Esophagus muscularis mucosa (tissue), 4 donors: ENCODE measurements at places on chromosomes 2 and 18.

DNA sequence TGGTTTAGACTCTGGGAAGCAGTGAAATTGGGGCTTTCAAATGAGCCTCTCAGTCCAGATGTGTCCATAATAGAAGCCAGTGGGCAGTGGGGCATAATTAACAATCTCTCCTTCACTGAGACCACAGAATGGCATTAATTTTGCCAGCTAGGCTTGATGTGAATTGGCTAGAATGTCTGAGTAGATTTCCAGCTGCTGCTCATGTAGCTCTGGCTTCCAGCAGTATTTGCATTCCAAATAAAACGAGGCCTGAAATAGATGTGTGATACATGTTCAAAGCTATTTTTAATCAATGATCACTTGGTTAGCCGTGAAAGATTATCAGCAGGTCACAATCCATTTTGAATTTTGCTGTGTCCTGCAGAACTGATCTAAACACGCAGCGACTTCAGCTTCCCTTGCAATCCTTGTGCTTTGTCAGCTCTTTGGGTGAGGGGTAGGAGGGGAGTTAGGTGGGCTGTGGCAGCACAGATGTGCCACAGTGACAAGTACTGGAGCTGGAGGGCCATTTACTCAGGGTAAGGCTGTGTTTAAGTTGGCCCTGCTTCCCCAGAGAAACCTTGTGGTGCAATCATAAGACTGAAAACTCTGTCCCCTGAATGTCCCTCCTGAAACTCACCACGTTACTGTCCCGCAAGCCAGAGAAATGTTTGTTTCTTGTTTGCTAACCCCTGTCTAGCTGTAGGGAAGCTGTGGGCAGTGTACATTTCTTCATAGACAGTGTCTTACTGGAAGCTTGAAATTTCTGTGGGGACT is 56.9 kb upstream of the TMEM178A start:
- DNase-seq = no peak

DNA sequence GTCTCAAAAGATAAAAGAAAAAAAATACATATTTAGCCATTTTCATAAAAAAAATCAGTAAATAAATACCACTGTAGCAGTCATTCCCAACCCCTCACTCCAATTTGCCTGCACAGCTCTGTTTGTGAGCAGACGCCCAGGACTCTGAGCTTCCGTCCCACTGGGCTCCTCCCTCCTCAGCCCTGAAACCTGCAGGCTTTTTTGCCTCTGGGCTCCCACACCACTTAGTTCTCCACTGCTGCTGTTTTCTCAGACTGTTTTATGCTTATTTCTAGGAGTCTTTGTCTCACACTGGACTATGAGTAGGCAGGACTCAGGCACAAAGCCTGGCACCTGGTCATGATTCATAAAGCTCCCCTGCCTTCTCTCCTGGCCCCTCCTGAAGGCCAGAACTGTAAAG is 6.1 kb upstream of the CXCR1 start:
- no peak for DNase-seq

DNA sequence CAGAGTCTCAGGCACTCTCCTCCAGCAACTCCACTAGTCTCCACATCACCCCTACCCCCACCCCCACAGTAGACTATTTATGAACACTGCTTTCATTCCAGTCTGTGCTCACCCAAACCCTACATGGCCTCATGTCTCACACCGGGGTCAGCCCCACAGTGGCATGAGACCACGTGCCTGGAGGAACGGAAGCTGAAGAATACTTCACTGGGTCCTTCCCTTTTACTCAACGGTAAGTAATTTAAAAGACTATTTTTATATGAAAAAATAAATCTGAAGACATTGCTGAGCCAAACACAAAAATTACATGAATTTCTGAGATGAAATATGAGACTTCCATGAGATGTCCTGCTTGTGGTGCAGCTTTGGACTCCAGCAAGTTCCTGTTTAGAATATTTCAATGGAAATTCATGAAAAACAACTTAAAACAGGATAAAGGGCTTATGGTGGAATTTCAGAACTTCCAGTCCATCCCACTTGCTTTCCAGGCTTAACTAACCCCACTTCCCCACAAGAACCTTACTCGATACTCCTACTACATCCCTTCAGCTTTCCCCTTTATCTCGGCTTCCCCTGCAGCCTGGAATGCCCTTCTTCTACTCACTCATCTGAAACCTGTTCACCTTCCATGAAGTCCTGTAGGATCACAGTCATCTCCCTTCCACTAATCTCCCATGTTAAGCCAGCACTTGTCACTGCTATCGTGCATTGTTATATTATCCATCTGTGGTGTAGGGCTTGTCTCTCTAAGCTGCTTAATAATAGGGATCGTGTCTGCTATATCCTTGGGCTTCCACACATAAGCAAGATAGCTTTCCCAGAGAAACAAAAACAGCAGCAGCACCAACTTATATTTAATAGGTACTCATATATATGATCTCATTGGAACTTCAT is 47.9 kb downstream of the SLC14A1 start:
- no peak for DNase-seq

DNA sequence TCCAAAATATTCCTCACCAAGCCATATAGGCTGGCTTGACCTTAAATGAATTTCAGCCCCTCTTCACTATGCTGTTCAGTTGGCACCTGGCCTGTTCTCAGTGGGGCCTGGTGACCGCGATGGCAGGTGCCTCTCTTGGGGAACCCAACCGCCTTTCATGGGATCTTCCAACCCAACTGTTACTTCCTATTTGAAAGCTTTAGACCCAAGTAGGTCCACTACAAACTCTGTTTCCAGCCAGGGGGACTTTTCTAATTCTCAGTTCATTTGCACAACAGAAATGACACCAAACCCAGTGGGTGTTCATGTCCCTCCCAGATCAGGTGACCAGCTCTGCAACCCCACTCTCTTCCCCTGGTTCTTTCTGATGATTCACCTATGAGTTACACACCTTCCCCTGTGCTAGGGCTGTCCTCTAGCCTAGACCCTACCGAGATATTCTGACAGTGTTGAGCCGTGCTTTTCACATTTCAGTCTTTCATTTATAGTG is 35.6 kb upstream of the NDUFV2 start:
- no peak for DNase-seq

- DNase-seq = no peak
These were observed 75.9 kb downstream of the DNMT3A start for GRCh38 chr2:25265802-25266201.

DNA sequence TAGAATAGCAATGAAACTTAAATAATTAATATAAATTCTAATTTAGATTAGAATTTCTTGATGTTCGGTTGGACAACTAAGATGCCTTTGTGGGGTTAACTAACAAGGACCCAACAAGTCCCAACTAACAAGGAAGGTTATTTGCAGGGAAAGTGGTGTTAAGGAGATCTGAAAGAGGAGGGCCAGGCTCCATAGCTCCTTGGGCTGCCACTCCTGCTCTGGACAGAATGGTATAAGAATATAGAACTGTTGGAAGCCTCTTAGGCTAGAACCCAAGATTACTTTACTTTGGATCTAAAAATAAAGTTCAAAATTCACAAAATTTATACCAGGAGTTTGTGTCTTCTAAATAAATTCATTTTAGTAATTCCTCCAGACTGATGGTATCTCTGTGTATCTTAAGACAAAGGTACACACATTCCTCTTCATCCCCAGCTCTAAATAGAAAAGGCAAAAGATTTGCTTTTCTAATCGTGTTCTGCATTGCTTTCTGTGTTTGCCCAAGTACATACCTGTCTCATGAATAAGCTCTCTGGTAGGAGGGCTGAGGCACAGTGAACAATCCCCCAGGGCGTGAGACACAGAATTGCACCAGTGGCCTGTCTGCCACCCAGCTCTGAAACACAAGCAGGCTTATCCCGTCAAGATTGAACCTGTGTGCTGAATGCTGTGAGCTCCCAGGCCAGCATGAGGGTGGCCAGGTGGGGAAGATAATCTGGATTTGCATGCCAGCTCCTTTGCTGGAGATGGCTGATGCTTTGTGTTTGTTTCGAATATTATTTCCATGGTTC is 176.0 kb downstream of the ACKR3 start:
- DNase-seq = no peak

- no peak for DNase-seq
These were observed 74.7 kb downstream of the ITSN2 start for GRCh38 chr2:24285484-24286152.

GRCh38 chr18:3604498-3605408 is 154.8 kb downstream of the TGIF1 start:
- no peak for DNase-seq

- no peak for DNase-seq
These were observed 434.4 kb upstream of the ETAA1 start for GRCh38 chr2:66962716-66963115.

DNA sequence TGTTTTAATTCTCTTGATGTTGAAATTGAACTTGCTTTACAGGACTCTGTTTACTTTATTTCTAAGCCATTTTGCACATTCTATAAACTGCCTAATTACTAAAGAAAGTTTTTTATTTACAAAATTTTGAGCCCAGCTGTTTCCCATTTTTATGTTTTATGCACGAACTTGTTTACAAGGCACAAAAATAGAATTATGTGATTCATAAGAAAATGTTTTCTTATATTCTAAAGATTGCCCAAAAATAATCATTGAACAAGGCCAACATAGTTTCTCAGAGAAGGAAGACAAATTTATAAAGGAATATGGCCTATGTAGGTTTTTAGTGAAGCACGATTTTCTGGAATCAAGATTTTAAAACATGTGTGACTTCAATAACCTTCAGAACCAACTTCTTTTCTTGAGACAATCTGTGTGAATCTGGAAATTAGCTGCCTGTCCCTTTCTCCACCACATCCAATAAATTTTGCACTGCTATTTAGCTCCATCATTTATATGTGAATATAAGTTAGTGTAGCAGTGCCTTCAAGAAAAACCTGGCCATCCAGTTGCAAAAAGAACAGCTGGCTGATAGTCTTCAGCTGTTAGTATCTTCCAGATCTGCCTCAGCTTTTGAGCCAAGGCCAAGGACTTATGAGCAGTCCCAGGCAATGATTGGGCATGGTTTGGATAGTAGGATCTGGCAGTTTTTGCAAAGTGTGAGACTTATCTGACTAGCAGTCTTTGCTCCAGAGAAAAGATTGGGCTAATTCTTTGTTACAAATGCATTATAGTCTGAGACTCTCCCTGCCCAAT is 253.2 kb upstream of the COL3A1 start:
- no peak for DNase-seq

DNA sequence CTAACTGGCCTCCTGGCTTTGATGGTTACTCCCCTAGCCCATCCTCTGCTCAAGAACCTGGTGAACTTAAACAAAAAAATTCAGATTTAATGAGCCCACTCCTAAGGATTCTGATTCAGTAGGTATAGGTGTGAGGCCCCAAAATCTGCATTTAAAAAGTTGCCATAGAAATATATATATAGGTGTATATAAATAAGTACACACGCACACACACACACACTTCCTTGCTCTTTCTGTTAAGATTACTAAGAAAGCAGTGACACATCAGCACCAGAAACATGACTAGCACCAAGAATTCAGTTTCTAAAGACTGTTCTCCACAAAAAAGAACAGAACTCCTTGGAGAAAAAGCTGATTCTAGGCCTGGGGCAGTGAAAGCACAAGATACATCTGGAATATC is 17.8 kb downstream of the EML6 start:
- DNase-seq = no peak

GRCh38 chr2:209613649-209614305 is 157.9 kb upstream of the UNC80 start:
- no peak for DNase-seq

DNA sequence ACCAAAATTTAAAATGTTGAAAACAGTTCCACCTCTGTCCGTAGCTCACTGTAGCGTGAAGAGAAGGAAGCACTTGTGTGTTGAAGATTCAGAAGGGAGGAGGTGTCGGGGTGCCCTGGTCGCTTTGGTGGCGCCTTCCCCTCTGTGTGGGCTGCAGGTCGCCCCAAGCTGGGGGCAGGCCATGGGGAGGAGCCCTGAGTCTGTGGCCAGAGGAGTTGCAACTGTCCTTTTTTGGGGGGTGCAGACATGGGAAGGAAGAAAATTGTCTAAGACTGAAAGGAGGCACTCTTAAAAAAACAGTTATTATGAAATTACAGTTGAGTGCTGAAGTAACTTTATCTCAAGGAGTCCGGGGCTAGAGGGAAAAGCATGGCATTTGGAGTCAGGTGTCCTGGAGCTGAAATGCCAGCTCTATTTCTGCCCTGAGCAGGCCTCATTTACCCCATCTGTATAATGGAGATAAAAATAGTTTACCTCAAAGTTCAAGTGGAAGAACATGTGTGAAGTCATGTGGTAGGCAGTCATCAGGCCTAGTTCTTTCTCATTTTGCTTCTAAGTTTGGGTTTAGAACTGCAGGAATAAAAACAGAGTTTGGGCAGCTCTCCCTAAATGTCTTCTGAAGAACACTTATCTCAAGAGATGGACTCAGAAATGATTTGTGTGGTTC is 82.1 kb downstream of the RNF144A start:
- DNase-seq = no peak

DNA sequence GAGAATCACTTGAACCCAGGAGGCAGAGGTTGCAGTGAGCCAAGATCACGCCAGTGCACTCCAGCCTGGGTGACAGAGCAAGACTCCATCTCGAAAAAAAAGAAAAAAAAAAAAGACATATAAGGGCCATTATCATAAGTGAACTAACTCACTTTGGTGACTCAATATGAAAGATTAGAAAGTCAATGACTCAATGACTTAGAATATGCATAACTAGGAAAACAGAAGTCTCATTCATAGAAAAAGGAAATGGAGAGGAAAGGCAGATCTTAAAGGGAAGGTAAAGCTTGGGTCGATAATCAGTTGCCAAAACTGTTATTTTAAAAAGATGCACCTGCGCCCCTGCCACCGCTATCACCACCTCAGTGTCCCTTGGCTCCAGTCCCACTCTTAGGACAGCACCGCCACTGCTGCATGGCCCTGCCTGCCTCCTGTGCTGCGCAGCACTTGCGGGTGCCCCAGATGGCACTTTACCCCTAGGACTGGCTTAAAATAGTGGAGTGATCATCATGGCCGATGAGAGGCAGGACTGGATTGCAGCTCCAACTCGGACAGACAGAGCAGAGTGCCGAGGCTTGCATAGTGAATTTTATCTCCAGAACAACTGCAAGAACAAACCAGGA is 54.7 kb downstream of the INO80D start:
- DNase-seq = no peak

DNA sequence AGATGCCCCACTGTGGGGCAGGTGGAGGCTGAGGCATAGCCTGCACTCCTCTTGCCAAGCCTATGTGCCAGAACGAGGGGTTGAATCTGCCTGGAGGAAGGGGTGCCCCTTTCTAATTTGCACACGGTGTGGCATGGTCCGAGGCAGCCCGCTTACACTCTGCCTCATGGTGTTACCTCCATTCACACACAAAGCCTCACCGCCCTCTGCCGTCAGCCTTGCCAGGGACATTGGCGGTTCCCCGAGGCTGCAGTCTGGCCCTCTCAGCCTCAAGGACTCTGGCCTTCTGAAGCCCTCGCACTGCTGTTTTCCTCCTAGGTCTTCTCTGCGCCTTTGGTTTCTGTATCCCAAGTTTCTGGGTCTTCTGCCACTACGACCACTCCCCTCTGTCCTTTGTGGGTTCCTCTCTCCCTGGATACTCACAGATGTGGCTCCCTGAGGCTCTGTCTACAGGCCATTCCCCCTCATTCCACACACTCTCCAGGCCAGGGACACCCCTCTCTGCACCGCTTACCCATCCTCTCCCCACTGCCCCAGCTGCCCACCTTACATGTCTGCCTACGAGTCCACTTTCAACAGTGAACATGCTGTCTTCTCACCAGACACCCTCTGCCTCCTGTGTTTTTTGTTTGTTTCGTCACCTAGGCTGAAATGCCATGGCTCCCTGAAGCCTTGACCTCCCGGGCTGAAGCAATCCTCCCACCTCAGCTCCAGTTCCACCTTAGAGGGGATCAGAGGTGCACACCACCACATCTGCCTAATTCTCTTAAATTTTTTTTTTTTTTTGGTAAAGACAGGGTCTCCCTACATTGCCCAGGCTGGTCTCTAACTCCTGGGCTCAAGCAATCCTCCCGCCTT is 7.9 kb upstream of the ASPRV1 start:
- DNase-seq = no peak

- DNase-seq = no peak
These were observed 68.4 kb upstream of the STAM2 start for GRCh38 chr2:152243761-152244640.
